ENCODE measurements at places on chromosomes 2 and 18.

GRCh38 chr2:10934979-10935350 lies 23.2 kb downstream of the KCNF1 start:
- DNase-seq: no peak

GRCh38 chr18:26655525-26656430 lies 107.4 kb upstream of the KCTD1 start:
- peak; percentile 33 for DNase-seq

- no peak for DNase-seq
Measured at GRCh38 chr18:31592506-31593157, 955 bp downstream of the TTR start.

DNA sequence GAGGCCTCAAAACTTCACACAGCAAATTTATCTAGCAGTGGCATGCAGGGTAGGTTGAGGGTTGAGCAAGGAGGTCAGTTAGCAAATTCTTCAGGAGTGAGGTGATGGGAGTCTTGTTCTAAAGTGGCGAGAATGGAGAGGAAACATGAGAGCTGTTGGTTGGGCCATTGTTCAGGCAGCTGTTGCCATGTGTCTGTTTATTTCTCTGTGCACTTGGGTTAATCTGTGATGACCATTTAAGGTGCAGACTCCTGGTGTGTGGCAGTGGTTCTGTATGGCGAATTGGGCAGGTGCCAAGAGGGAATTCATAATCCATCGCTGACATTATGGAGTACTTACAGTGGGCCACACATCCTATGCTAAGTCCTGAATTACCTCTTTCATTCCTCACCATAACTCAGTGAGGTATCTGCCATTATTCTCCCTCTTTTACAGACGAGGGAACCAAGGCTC lies 30.4 kb downstream of the TMEM178A start:
- peak; percentile 63 for DNase-seq

DNA sequence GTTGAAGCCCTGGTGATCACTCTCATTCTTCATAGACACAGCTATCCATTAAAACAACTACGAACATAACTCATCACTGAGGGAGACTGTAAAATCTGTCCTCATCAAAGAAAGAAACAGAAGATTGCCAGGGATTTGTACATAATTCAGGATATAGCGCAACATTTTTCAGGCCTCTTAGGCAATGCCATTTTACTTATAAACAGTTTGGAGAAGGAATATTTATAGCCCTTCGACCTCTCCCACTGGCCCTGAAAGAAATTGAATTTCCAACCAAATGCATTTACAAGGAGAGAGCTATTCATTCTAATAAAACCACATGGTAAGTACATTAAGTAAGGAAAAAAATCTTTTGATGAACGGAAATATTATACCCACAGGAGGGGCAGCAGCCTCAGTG lies 295.0 kb downstream of the RAD51AP2 start:
- DNase-seq: peak; percentile 30
